Activated CD4-positive, alpha-beta T cell treated with anti-CD3 and anti-CD28 coated beads, Interleukin-2, amount 10 ng/mL, durations not matched to agents 7 days and 5 days (primary cell): ENCODE measurements at places on chromosomes 12 and 14. TPM values are rescaled to one million over a fixed set of nuclear protein-coding genes. Genes with fewer than 3 reads are reported as not detected.

GRCh38 chr14:100142073-100143040 is 17.1 kb downstream of the DEGS2 start:
- no peak for DNase-seq

GRCh38 chr14:68027276-68027675 is 207.7 kb downstream of the RAD51B start:
- no peak for DNase-seq

- DNase-seq = no peak
These were observed 10.6 kb upstream of the TNFRSF1A start for GRCh38 chr12:6352193-6353173.

DNA sequence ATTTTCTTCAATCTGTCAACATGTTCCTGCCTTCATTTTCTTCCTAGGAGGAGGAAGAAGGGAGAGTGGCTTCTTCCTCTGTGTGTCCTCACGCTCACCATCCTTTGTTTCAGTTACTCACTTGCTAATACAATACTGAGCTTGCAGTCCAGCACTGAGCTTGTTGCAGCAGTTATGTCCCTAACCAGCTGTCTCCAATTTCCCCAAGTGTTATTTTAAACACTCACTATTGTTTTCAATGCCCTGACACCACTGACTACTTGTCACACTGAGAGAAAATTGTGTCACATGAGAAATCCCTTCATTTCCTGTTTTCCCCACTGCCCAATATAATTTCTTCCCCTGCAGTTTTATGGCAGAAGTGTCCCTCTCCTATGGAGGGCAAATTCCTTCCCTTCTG is 53.4 kb downstream of the HSD17B6 start:
- DNase-seq = no peak

- no peak for DNase-seq
These were observed 5.0 kb downstream of the HNRNPC start for GRCh38 chr14:21264025-21264801.

Gene SRSF9
- total RNA-seq = 159 TPM

DNA sequence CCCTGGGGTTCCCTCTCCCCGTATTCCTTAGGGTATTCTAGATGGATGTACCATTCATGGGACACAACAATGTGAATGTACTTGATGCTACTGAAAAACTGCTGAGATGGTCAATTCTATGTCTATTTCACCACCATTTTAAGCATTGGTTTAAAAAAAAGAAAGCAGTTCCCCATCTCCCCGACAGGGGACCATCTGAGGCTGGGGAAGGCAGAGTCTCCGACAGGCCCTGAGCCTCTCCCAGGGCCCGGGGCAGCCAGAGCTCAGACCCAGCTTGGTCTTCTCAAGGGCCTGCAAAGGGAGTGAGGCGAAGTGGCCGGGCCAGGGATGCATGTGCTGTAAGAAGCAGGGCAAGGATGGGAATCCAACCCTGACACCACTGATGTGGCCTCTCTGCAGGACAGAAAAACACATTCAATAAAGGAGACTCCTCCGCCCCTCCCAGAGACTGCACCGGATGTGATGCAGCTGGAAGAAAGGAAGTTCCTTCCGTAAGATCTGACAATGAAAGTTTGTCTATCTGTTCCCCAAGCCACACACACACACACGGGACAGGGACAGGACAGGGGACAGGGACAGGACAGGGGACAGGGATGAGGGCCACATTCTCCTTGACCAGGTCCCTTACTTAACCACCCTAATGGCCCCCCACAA is 234.1 kb downstream of the BCL11B start:
- no peak for DNase-seq

DNA sequence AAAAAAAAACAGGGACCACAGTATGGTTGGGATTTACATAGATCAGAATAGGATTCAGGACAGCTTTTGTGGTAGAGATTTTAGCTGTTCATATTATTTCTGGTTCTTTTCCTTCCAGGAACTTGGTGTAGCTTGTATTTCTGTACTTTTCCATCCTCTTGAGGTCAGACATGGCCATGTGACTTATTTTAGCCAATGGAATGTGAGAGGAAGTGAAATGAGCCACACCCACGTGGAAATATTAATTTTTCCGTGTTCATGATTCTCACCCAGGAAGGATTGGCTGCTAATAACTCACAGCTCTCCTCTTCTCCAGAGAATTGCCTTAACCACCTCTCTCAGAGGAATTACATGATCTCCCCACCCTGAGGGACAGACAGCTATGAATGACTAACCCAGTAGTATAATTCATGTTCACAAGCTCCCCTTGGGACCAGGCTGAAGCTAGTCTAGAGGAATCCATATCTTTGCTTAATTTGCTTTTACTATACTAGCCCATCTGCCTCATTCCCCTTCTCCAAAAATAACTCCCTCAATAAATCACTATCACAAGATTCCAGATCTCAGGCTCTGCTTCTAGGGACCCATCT is 340.4 kb downstream of the NUAK1 start:
- DNase-seq = no peak

Gene CLEC4A
- total RNA-seq = 0.19 TPM
